ENCODE measurements at places on chromosomes 11 and 22. TPM values are rescaled to one million over a fixed set of nuclear protein-coding genes. Genes with fewer than 3 reads are reported as not detected.

The MMP10 gene
- total RNA-seq: 4.2 TPM

The C11orf97 gene
- total RNA-seq: not detected

The GGTLC3 gene
- total RNA-seq: not detected

The RAB3IL1 gene
- total RNA-seq: 1.1 TPM

The B4GALNT4 gene
- total RNA-seq: 10.8 TPM

The MUC15 gene
- 7.3 TPM for total RNA-seq

The CSNK1E gene
- total RNA-seq: 146 TPM

The RHOG gene
- total RNA-seq: 7.3 TPM

The CASP12 gene
- not detected for total RNA-seq

The SMIM35 gene
- not detected for total RNA-seq

The KCNK4 gene
- total RNA-seq: not detected

The NRGN gene
- total RNA-seq: not detected

The CRYBB3 gene
- total RNA-seq: not detected

The ADM2 gene
- 3.7 TPM for total RNA-seq

The BIRC3 gene
- total RNA-seq: 1.4 TPM

The TRPC6 gene
- 0.79 TPM for total RNA-seq

The MYO7A gene
- total RNA-seq: under 0.01 TPM

The F2 gene
- 0.38 TPM for total RNA-seq

The FAR1 gene
- total RNA-seq: 90.5 TPM

The RIMBP3C gene
- under 0.01 TPM for total RNA-seq

The POU2AF2 gene
- not detected for total RNA-seq

The KRTAP5-2 gene
- total RNA-seq: not detected

The ZP1 gene
- total RNA-seq: not detected

The MYOD1 gene
- not detected for total RNA-seq

The MAPK11 gene
- 9.0 TPM for total RNA-seq

The OR5B21 gene
- not detected for total RNA-seq

The SLC25A18 gene
- total RNA-seq: not detected

The CD6 gene
- not detected for total RNA-seq

The TRIM49 gene
- not detected for total RNA-seq

The HBE1 gene
- total RNA-seq: not detected

The CCDC34 gene
- total RNA-seq: 1.3 TPM

The DNAJB7 gene
- not detected for total RNA-seq

The HBB gene
- total RNA-seq: not detected

The CD3E gene
- total RNA-seq: not detected

The FOSL1 gene
- 2.6 TPM for total RNA-seq

The FBLN1 gene
- 25.2 TPM for total RNA-seq

The FAM227A gene
- 0.26 TPM for total RNA-seq

The POLD3 gene
- 7.2 TPM for total RNA-seq

The OR56A1 gene
- total RNA-seq: not detected

The RFPL2 gene
- total RNA-seq: not detected

The CST6 gene
- 4.4 TPM for total RNA-seq

The MS4A4E gene
- not detected for total RNA-seq

The CHRDL2 gene
- total RNA-seq: not detected

The BBOX1 gene
- 5.6 TPM for total RNA-seq

The ANKRD42 gene
- total RNA-seq: 4.7 TPM
